Vein endothelial cell (primary cell): ENCODE measurements at places on chromosomes 12 and 14. TPM values are rescaled to one million over a fixed set of nuclear protein-coding genes. Genes with fewer than 3 reads are reported as not detected.

KITLG gene
- total RNA-seq = 11.1 and 39.6 TPM in 2 replicates

CKAP4 gene
- total RNA-seq = 148 and 167 TPM in 2 replicates

TMEM119 gene
- total RNA-seq = under 0.01 and 0.10 TPM in 2 replicates

RNASE7 gene
- total RNA-seq = not detected in 2 replicates

CIT gene
- 11.8 and 23.0 TPM in 2 replicates for total RNA-seq

ARHGAP9 gene
- total RNA-seq = not detected in 2 replicates

PLEKHH1 gene
- total RNA-seq = 0.10 and 0.33 TPM in 2 replicates

GALNT8 gene
- total RNA-seq = 0.19 and 0.33 TPM in 2 replicates

CCDC197 gene
- total RNA-seq = not detected in 2 replicates

CISTR gene
- not detected in 2 replicates for total RNA-seq

KRT6C gene
- not detected in 2 replicates for total RNA-seq

CLEC2A gene
- not detected in 2 replicates for total RNA-seq

ASCL1 gene
- not detected in 2 replicates for total RNA-seq

OVCH1 gene
- not detected in 2 replicates for total RNA-seq

KRT72 gene
- total RNA-seq = not detected in 2 replicates

SPX gene
- under 0.01 and 0.10 TPM in 2 replicates for total RNA-seq

SPIC gene
- total RNA-seq = not detected in 2 replicates

NINJ2 gene
- total RNA-seq = 0.38 and 1.6 TPM in 2 replicates

MAP3K9 gene
- total RNA-seq = 0.57 and 0.65 TPM in 2 replicates
